Fibroblast of skin of left biceps (primary cell): ENCODE measurements at places on chromosomes 5 and 9.

DNA sequence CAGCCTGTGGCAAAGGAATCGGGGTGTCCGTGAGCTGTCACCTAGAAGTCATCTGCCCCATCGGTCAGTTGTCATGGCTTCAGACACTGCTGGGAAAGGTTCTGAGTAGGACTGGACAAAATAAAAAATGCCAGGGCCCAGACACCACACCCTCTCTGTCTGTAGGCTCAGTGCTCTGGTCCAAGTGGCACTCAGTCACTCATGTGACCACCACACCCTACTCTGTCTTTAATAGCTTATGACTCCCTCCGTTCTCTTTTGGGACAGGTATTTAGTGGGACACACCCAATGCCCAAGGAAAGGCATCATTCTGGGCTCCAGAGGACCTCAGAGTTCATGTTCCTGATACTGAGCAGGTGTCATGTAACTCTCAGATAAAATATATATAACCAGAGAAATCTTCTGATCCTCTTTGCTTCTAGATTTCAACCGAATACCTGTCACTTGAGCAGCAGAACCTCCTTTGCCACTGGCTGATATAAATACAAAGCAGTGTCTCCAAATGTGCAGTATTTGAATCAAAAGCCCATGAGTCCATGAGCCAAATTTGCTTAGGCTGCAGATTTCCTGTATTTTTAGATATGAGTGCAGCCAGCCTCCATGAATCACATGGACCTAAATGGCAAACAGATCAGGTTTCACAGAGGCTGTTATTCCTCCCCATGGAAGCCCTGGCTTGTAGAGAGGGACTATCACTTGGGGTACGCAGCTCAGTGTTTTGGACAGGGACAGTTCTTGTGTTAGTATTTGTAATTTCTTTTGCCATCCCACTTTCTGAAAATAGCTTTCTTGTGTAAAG is 272.0 kb downstream of the ARHGAP26 start:
- DNase-seq, result no peak

- DNase-seq, result no peak
Measured at GRCh38 chr9:87442451-87442850, 55.2 kb upstream of the DAPK1 start.

DNA sequence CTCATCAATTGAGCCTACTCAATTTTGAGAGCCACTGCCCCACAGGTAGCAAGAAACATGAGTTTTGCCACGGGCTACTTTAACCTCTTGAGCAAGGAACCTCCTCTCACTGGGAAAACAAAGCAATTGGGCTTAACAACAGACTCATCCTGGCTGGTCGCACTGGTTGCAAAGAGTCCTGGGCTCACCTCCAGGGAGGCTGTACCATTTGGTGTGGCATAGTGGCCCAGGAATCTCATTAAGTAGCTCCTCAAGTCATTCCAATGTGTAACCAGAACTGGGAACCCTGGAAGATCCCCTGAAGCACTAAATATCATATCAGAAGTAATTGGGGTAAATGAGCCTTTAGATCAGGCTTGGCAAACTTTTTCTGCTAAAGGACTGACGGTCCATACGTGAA is 78.5 kb downstream of the MYO10 start:
- no peak for DNase-seq

DNA sequence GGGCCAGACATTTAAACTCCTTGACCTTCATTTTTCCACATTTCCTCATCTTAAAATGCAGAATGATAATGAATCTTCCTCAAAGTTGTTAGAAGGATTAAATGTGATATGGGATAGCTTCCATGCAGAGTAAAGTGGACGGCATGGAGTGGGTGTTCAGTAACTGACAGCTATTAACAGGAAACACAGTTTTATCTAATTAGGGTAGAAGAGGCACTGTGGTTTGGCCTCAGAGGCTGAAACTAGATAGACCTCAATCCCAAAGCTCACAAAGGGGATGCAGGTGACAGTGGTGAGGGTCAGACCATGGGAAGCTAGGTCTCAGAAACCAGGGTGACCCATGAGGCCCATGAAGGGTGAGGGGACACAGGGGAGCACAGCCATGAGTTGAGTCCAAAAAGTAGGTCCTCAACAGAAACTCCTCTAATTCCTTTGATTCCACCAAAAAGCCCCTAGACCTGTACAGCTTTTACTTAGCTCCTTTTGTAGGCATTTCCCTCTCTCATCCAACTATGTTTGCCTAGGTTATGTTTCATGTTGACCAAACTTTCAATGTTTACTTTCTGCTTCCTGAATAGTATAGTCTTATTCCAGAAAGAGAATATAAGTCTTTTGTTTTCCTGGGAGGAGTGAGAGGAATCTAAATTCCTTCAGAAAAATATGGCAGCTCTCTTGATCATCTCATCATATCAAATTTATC is 27.9 kb upstream of the GLDC start:
- DNase-seq, result no peak

- no peak for DNase-seq
Measured at GRCh38 chr9:16572005-16572734, 298.3 kb downstream of the BNC2 start.

DNA sequence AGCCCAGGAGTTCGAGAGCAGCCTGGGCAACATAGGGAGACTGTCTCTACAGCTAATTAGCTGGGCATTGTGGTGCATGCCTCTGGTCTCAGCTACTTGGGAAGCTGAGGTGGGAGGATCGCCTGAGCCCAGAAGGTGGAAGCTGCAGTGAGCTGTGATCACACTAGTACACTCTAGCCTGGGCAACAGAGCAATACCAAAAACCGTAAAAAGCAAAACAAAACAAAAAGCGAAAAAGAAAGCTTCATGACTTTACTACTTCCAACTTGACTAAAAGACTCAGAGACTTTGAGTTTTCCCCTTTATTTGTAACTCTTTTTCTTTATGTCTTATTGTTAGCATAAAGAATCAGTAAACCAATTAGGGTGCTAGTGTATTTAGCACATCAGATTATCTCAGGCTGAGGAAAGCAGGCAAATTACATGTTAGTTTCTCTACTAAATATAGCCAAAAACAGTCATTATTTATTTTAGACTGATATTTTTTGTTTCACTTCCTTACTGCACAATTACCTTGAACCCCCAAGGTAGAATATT is 5.4 kb downstream of the RAD17 start:
- no peak for DNase-seq

DNA sequence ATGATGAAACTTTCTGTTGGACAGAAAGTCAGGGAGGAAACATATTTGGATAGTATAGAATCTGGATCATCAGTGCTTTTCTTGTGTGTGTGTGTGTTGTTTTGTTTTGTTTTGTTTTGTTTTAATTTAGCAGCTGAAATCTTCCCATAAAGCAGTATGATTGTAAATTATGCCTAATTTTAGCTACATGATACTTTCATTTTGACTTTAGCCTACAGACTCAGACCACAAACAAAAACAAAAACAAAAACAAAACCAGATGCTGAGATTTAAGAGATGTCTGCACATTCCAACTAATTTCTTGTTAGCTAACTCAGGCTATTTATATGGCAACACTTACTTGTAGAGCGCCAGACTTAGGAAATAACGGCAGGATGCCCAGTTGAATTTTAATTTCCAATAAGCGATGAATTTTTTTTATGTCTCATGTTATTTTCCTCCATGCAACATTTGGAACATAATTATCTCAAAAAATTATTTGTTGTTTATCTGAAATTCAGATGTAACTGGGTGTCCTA is 119.5 kb upstream of the TRPC7 start:
- no peak for DNase-seq

DNA sequence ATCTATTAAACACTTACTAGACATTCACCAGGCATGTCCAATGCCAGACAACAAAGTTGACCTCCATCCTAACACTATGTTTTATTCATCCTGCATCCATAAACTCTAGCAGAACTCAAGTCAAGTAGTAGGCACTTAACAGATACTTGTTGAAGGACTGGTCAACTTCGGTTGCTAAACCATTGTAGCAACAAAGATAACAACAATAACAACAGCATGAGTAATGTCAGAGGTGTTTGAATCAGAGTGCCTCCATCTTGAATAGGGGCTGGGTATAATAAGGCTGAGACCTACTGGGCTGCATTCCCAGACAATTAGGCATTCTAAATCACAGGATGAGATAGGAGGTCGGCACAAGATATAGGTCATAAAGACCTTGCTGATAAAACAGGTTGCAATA is 180.5 kb upstream of the ZNF462 start:
- no peak for DNase-seq

GRCh38 chr5:96566833-96567587 is 95.2 kb upstream of the CAST start:
- peak; percentile 77 for DNase-seq

- no peak for DNase-seq
Measured at GRCh38 chr9:127020036-127020801, 102.2 kb downstream of the ANGPTL2 start.

- no peak for DNase-seq
Measured at GRCh38 chr9:78023003-78023741, 8.4 kb downstream of the GNAQ start.

GRCh38 chr9:71147368-71147767 is 25.9 kb upstream of the TRPM3 start:
- DNase-seq, result no peak

- DNase-seq, result no peak
Measured at GRCh38 chr5:9362600-9362999, 183.3 kb downstream of the SEMA5A start.

DNA sequence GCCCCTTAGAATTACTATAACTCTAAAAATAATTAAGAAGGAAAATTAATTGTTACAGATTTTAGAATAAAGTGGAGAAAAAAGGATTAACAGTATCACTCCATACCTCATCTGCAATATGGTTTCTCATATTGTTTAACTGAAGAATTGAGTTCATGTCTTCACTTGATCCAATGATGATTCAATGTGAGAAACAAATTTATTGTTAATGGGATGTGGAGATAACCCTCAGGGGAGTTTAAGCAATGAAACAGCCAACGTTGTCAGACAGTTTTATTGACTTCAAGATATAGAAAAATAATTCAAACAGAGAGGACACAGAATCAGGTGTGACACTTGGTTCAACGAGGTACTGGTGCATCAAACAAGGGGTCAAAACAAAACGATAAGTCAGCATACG is 665.2 kb upstream of the ACO1 start:
- no peak for DNase-seq

- DNase-seq, result no peak
Measured at GRCh38 chr5:179417696-179418095, 72.4 kb upstream of the ADAMTS2 start.

GRCh38 chr9:14573319-14573718 is 119.9 kb downstream of the ZDHHC21 start:
- DNase-seq, result no peak

- peak; percentile 36 for DNase-seq
Measured at GRCh38 chr9:104747565-104748358, at the start of gene NIPSNAP3A. Gene NIPSNAP3A (plus strand): TSS chr9:104747683. CDS start chr9:104747793, 110 bp downstream.

DNA sequence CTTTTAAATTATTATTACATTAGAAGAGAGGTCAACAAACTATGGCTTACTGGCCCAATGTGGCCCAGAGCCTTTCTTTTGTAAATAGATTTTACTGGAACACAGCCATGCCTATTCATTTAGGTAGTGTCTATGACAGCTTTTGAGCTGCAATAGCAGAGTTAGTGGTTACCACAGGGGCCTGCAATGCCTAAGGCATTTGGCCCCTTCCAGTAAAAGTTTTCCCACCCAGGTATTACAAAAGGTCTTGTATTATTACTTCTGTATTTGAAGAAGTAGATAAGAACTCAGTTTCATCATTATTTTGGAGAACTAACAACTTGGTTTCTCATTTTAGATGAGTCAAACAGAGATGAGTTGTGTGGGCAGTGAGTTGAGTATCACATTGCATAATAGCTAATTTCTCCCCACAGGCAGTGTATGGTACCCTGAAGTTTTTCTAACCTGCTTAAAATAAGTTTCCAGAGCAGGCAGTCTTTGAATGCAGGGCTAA is 9.5 kb downstream of the MTRR start:
- no peak for DNase-seq

GRCh38 chr9:24602693-24603352 is 57.1 kb upstream of the IZUMO3 start:
- DNase-seq, result no peak

- no peak for DNase-seq
Measured at GRCh38 chr5:32116574-32117313, 57.4 kb downstream of the GOLPH3 start.

DNA sequence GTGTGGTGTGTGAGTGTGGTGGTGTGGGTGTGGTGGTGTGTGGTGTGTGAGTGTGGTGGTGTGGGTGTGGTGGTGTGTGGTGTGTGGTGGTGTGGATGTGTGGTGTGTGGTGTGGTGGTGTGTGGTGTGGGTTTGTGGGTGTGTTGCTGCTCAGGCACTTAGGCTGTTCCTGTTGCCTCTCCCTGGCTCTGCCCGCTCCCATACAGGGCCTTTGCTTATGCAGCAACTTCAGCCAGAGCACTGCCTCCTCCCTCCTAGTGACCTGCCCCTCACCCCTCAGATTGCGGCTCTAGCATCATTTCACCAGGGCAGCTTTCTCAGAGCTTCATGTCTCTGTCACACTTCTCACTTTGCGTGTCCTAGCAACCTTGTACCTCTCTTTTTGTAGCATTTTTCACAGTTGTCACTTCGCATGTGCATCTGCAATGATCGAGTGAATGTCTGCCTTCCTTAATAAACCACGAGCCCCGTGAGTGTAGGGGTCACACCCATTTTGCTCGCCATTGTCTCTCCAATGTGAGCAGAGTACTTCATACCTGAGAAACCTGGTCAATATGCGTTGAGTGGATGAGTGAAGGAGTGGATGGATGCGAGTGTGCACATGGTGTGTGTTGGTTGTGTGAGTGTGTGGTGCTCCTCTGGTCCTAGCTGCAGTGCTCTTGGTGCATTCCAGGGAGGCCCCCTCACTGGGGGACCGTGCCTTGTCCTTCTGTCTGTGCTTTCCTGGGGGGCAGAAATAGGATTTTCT is 167.9 kb upstream of the PANK3 start:
- no peak for DNase-seq

DNA sequence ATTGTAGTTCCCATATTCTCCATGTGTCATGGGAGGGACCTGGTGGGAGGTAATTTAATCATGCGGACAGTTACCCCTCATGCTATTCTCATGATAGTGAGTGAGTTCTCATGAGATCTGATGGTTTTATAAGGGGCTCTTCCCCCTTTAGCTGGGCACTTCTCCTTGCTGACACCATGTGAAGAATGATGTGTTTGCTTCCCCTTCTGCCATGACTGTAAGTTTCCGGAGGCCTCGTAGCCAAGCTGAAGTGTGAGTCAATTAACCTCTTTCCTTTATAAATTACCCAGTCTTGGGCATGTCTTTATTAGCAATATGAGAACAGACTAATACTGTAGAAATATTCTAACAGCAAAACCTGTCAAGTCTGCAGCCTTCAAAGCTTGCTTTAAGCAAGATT is 293.2 kb downstream of the CTNND2 start:
- no peak for DNase-seq

DNA sequence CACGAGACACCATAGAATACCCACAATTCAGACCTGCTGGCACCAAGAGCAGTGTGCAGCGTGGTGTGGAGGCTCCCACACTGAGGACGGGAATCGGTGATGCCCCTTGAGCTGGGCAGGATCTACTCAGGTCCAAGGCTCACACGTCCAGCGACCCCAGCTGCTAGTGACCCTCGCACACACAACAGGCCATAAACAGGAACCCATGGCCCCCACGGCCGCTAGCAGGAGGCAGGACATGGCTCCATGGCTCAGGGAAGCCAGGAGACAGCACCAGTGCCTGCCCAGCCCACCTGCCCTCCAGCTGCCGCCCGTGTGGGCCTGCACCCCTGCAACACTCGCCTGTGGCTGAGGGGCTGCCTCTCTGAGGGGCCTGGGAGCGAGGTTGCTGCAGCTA is 43.4 kb upstream of the SLC9A3 start:
- no peak for DNase-seq
